ENCODE measurements at places on chromosomes 1 and 21. TPM values are rescaled to one million over a fixed set of nuclear protein-coding genes. Genes with fewer than 3 reads are reported as not detected.

OR2T1 gene
- not detected for total RNA-seq

SCCPDH gene
- total RNA-seq, result 22.5 TPM

CD53 gene
- total RNA-seq, result 240 TPM

TFF2 gene
- total RNA-seq, result not detected

DAB1 gene
- total RNA-seq, result 0.24 TPM

ARHGEF19 gene
- 7.1 TPM for total RNA-seq

LCE1F gene
- not detected for total RNA-seq

UMODL1 gene
- total RNA-seq, result not detected

TMEM52 gene
- 0.34 TPM for total RNA-seq

Measured in activated CD4-positive, alpha-beta memory T cell treated with anti-CD3 and anti-CD28 coated beads for 36 hours (primary cell).